ENCODE measurements at places on chromosomes 4 and X.

DNA sequence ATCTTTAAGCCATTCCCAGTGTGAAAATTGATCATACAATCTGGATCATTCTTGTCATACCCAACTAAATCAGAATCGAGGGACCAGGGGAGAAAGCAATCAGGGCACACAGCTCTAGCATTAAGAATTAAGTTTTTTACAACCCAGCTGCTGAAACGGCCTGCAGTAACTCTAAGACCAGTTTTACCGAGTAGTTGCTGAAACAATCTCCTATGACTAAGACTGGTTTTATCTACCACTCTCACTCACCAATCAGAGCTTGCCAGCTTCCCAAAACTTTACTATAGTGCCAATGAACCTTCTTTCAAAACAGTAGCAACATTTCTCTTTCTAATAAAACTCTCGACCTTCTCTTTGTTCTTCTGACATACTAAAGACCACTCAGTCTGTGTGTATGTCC, 2.8 kb upstream of the SAP30 start:
- no peak for DNase-seq

DNA sequence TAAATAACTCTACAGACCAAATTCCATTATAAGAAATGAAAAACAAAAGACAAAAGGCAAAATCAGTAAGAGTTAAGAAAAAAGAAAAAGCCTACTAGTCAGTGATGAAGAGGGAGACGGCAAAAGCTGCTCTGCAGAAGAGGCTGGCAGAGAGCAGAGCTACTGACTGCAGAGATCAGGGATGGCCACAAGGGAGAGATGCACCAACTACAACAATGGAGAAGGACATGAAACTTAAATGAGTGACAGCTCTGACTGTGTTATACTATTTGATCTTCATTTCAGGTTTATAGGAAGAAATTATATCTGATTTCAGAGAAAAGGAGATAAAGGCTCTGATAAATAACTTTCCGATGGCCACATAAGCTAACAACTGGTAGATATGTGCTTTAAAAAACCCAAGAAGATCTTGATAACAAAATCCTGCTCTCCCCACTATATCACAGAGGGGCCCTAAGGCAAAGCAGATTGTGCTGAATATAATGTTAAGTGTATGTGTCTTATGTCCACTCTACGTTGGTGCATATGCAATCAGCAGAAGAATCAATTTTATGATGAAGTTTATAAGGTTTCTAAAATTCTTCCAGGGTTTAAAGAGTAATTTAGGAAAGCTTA, 58.4 kb upstream of the COX18 start:
- DNase-seq = peak; percentile 27

DNA sequence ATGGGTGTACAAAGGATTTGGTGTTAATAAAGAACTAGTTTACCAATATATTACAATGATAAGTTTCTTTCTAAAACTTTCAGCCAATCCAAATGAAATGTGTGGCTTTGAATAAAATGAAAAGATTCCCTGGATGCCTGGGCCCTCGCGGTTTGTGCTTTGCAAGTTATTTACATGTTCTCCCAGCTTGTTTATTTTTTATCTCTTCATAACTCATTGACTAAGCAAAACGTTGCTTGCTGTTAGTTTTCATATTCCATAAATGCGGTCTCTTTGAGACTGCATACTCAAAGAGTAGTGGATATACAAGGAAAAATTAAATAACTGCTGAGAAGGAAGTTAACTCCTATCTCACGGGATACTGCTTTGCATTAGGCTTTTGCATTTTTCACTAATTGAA, 26.0 kb downstream of the FHDC1 start:
- DNase-seq = no peak

DNA sequence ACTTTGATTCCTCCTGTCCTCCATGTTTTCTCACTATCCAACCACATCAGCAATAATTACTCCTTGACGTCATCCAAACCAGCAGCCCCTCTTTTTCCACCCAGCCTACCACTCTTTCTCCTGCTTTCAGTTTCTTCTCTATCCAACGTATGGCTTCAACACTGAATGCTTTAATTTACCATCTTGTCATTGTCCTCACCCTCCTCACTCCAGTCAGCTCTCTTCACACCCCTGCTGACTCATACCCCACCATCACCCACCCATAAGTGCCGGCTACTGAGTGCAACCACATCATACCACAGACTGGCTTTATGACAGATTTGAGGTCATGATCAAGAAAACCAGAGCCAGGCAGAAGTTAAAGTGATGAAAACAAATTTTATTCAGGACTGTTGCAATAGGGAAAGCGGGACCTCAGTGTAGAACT, 9.8 kb upstream of the ANXA5 start:
- DNase-seq = peak; percentile 41

DNA sequence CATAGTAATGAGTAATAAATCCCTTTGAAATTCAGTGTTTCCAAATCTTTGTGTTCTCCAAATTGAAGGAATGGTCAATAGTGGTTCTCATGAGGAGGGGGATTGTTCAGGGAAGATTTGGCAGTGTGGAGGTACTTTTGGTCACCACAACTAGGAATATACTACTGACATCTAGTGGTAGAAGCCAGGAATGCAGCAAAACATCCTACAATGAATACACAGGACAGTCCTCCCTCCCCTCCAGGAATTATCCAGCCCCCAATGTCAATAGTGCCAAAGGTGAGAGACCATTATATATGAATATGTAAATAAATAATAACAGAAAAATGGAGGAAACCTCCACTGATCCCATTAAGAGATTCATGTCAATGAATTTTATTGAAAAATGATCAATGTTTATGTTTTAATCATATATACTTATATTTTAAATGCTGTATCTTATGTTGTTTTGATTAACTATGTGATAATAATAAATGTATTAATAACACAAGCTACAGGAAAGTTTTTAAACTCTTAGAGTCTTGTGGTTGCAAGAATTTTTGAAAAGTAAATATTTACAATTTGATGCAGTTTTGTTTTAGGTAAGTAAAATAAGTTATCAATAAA, 14.4 kb upstream of the FAM9A start:
- peak; percentile 20 for DNase-seq

Measured in activated naive CD4-positive, alpha-beta T cell treated with anti-CD3 and anti-CD28 coated beads, Interleukin-2, amount 10 ng/mL, durations not matched to agents 7 days and 5 days (primary cell).